Kidney (tissue), 22 donors: ENCODE measurements at places on chromosomes 3 and 15.
A peak's percentile ranks its signal among the peaks of the same experiment; 100 is the strongest.

DNA sequence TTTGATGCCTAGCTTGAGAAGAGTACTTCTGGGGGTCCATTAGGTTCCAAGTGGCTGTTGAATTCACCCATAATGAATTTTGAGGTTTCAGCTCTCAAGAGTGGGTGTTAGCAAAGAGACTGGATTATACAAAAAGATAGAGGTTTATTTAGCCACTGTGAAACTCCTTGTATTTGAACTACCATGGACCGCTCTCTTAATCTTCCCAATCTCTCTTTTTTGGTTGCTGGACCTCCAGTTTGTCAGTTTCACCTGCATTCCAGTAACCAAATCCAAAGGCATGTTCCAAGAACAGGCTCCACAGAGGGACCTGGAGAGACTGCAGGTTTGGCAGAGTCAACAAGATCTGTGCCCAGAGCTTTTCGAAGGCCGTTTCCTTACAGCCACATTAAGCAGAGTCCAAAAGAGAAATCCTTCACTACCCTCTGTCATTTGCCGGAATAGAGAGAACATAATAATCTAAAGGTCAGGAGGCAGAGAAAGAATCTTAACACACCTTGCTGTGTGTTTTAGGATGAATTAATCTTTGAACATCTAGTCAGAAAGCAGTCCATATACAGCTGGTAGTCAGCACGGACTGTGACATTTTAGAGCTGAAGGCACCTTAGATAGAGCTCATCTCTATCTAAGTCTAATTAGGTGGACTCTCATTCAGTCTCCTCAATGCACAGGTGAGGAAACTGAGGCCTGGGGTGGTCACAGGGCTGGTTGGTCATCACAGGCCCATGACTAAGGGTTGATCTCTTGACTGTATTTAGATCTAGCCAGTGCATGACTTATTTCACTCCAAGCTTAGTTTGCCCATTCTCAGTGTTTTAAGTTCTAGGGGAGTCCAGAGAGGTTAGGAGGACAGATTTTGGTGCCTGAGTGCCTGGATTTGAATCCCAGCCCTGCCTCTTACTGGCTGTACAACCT is 1.3 kb downstream of the ABHD2 start:
- peak overlapping the region; percentile 90 for H3K27ac ChIP-seq
- H3K36me3 ChIP-seq = no peaks in the 10 kb centered on the region
- no peaks in the 10 kb centered on the region for H3K27me3 ChIP-seq
- H3K4me1 ChIP-seq = peaks cover 2% of the 10 kb centered on the region

- H3K4me1 ChIP-seq = no peaks in the 10 kb centered on the region
- DNase-seq = no peak
- no peak overlapping the region for H3K27ac ChIP-seq
- no peak overlapping the region for H3K4me3 ChIP-seq
Measured at GRCh38 chr3:33758864-33759263, 39.6 kb upstream of the PDCD6IP start.

GRCh38 chr15:52652286-52652685 is 26.9 kb downstream of the ATOSA start:
- H3K27ac ChIP-seq = no peak overlapping the region
- H3K36me3 ChIP-seq = peaks cover 8% of the 10 kb centered on the region
- no peak overlapping the region for H3K4me3 ChIP-seq
- H3K4me1 ChIP-seq = peaks cover 11% of the 10 kb centered on the region
- no peak for DNase-seq

DNA sequence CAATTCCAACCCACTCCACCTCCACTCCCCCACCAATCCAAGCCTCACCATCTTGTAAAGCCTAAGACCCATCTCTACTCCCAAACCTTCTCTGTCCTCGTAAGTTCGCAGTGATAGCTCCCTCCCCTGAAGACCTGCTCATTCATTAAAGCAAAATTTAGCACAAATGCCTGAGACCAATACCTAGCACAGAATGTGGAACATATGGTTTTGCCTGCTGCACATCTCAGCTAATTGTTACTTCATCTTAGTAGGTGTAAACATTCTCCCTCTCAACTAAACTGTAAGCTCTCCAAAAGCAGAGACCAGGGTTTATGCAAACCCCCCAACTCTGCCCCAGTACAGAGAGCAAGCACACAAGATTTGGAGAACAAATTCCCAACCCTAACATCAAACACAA is 20.5 kb downstream of the DCLK3 start:
- no peak overlapping the region for H3K4me3 ChIP-seq
- no peaks in the 10 kb centered on the region for H3K4me1 ChIP-seq
- no peaks in the 10 kb centered on the region for H3K27me3 ChIP-seq
- DNase-seq = no peak
- H3K27ac ChIP-seq = no peak overlapping the region
- H3K36me3 ChIP-seq = no peaks in the 10 kb centered on the region

DNA sequence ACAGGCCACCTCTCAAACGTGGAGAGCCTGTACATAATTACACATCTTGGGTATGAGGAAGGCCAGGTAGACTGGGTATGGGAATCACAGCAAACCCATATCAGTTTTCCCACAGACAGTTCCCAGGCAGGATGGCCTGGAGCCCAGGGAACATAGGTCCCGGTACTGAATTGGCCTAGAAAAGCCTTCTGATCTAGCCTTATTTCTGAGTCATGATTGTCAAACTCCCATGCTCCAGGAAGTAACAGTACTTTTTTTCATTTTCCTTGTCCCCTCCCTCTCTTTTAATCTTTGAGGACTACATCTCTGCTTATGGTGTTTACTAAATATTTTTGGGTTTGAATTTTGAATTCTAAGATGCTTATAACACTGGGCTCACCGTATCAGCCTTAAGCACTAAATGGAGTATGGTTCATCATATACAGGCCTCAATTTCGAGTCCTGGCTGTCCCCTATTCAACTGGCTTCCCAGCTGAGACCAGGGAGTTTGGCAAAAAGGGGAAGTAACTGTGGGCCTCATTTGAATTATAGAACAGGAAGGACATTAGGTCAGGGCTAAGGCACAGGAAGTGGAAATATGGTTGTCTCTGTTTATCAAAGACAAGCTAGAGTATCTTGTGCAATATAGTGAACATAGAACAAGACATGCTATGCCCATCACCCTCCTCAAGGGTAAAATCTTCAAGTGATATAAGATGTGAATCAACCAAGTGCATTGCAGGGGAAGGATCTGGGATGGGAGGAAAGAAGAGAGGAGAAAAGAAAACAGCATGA is 494.6 kb downstream of the NTRK3 start:
- DNase-seq = no peak
- no peaks in the 10 kb centered on the region for H3K4me1 ChIP-seq
- H3K36me3 ChIP-seq = no peaks in the 10 kb centered on the region
- H3K27me3 ChIP-seq = no peaks in the 10 kb centered on the region
- H3K27ac ChIP-seq = peak overlapping the region; percentile 40
- H3K4me3 ChIP-seq = no peak overlapping the region

GRCh38 chr3:189170559-189170958 is 1.2 kb upstream of the TPRG1 start:
- DNase-seq = no peak
- no peaks in the 10 kb centered on the region for H3K36me3 ChIP-seq
- no peaks in the 10 kb centered on the region for H3K4me1 ChIP-seq
- no peaks in the 10 kb centered on the region for H3K27me3 ChIP-seq
- H3K4me3 ChIP-seq = no peak overlapping the region
- no peak overlapping the region for H3K27ac ChIP-seq

DNA sequence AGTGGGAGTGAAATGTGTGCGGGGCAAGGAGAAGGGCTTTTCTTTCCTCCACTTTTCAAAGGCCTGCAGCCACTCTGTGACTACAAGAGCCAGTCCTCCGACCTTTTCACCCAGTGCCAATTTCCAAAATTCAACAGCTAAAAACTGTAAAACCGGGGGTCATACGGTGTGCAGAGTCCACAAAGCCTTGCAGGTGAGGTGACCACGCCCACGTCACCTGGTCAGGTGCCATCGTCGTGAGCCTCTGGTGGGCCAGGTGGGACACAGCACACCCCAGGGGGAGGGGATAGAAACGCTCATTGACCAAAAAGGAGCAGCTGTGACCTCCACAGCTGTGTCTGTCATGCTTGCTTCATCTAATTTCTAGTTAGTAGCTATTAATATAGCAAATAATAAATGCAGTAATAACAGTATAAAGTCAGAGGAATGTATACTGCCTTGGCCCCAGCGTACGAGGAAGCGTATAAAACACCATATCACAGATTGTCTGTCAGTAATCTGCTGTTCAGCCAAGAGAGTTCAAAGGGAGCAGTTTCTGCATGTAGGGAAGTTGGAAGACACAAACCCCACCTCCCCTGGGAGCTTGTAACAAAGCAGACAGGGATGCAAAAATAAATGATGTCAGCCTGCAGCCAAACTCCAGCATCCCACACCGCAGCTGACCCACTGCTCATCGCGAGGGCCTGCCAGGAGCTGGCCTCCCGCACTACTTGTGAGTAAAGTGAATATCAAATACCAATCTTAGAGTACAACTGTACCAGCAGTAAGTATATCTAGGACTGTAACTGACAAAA is 86.7 kb downstream of the VGLL4 start:
- DNase-seq = peak; percentile 53
- no peak overlapping the region for H3K4me3 ChIP-seq
- H3K27me3 ChIP-seq = no peaks in the 10 kb centered on the region
- peaks cover 10% of the 10 kb centered on the region for H3K36me3 ChIP-seq

GRCh38 chr3:139473155-139473771 is 3.1 kb downstream of the RBP2 start:
- no peak overlapping the region for H3K27ac ChIP-seq
- H3K4me1 ChIP-seq = no peaks in the 10 kb centered on the region
- H3K4me3 ChIP-seq = no peak overlapping the region
- no peaks in the 10 kb centered on the region for H3K27me3 ChIP-seq
- DNase-seq = no peak
- no peaks in the 10 kb centered on the region for H3K36me3 ChIP-seq

- no peak overlapping the region for H3K4me3 ChIP-seq
- DNase-seq = no peak
- no peaks in the 10 kb centered on the region for H3K27me3 ChIP-seq
- no peak overlapping the region for H3K27ac ChIP-seq
Measured at GRCh38 chr3:69066121-69066520, 14.0 kb upstream of the TMF1 start.

DNA sequence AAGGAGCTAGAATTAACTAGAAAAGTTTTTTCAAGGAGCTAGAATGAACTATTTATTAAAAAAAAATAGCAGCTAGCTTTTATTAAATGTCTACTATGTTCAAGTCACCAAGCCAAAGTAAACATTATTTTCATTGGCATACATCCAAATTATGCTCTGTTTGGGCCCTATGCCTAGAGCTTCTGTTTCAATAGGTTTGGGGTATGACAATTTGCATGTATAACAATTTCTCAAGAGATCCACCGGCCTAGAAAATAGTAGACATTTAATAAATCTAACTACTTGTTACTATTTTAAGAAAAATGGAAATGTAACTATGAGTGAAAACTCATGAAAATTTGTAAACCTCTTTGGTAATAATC is 8.0 kb downstream of the GABRR3 start:
- H3K36me3 ChIP-seq = no peaks in the 10 kb centered on the region
- peak; percentile 13 for DNase-seq
- H3K27me3 ChIP-seq = no peaks in the 10 kb centered on the region
- H3K4me1 ChIP-seq = no peaks in the 10 kb centered on the region
- H3K27ac ChIP-seq = no peak overlapping the region

DNA sequence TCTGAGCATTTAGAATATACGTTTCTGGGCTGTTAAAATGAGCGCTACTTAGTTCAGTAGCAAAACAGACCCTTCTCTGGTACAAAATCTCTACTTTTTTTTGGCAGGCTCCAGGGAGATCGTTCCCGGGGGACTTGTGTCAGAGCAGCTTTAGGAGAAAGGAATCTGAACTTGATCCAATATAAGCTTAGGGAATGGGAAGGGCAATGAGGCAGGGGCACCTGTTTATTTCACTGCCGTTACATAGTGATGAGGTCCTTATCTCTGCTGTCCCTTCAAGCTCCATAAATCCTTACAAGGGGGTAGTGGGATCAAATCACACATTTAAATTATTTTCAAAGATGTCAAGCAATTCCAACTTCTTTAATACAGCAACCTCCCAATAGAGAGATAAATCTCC is 128.7 kb upstream of the BNIP2 start:
- H3K27ac ChIP-seq = no peak overlapping the region
- no peaks in the 10 kb centered on the region for H3K36me3 ChIP-seq
- DNase-seq = no peak
- peaks cover 2% of the 10 kb centered on the region for H3K27me3 ChIP-seq
- no peak overlapping the region for H3K4me3 ChIP-seq

- DNase-seq = no peak
- no peaks in the 10 kb centered on the region for H3K4me1 ChIP-seq
- no peaks in the 10 kb centered on the region for H3K27me3 ChIP-seq
- H3K27ac ChIP-seq = no peak overlapping the region
Measured at GRCh38 chr3:71621825-71622537, 38.5 kb upstream of the FOXP1 start.

GRCh38 chr3:168864107-168865021 is 768.6 kb upstream of the GOLIM4 start:
- peak overlapping the region; percentile 62 for H3K27ac ChIP-seq
- H3K4me3 ChIP-seq = peak overlapping the region; percentile 60
- no peaks in the 10 kb centered on the region for H3K36me3 ChIP-seq
- H3K27me3 ChIP-seq = no peaks in the 10 kb centered on the region
- peak; percentile 53 for DNase-seq

GRCh38 chr3:64651741-64652241 is 36.0 kb downstream of the ADAMTS9 start:
- H3K4me1 ChIP-seq = peaks cover 7% of the 10 kb centered on the region
- no peak for DNase-seq
- no peak overlapping the region for H3K4me3 ChIP-seq
- H3K36me3 ChIP-seq = peaks cover 20% of the 10 kb centered on the region
- H3K27me3 ChIP-seq = no peaks in the 10 kb centered on the region

GRCh38 chr3:62527474-62527873 is 154.1 kb upstream of the FEZF2 start:
- H3K4me3 ChIP-seq = no peak overlapping the region
- no peaks in the 10 kb centered on the region for H3K27me3 ChIP-seq
- H3K36me3 ChIP-seq = no peaks in the 10 kb centered on the region
- no peak for DNase-seq
- H3K4me1 ChIP-seq = no peaks in the 10 kb centered on the region

GRCh38 chr3:99850608-99851007 is 32.9 kb downstream of the CMSS1 start:
- no peaks in the 10 kb centered on the region for H3K4me1 ChIP-seq
- H3K27ac ChIP-seq = no peak overlapping the region
- no peak overlapping the region for H3K4me3 ChIP-seq

GRCh38 chr3:4850928-4851265 is 128.3 kb upstream of the BHLHE40 start:
- peaks cover 8% of the 10 kb centered on the region for H3K4me1 ChIP-seq
- H3K36me3 ChIP-seq = no peaks in the 10 kb centered on the region
- H3K27ac ChIP-seq = no peak overlapping the region
- no peak for DNase-seq
- H3K27me3 ChIP-seq = no peaks in the 10 kb centered on the region
- no peak overlapping the region for H3K4me3 ChIP-seq

DNA sequence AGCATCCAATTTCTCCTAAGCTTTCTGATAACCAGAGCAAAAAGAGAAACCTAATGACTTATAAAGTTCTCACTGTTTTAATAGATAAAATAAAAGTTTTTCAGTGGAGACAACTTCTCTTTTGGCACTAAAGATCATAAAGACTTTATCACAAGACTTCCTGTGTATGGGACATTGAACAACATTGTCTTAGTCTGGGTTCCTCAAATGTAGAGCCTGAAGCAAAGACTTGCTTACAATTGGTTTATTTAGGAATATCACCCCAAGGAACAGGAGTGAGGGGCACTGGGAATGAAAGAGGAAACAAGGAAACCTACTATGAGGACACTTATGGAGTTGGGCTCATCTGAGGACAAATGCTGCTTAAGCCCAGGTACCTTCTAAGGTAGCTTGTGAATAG is 127.4 kb downstream of the B3GALNT1 start:
- no peaks in the 10 kb centered on the region for H3K36me3 ChIP-seq
- H3K4me1 ChIP-seq = no peaks in the 10 kb centered on the region
- H3K27me3 ChIP-seq = no peaks in the 10 kb centered on the region
- H3K27ac ChIP-seq = no peak overlapping the region
- no peak overlapping the region for H3K4me3 ChIP-seq
- DNase-seq = no peak
